ENCODE measurements at places on chromosomes 16 and 17.

DNA sequence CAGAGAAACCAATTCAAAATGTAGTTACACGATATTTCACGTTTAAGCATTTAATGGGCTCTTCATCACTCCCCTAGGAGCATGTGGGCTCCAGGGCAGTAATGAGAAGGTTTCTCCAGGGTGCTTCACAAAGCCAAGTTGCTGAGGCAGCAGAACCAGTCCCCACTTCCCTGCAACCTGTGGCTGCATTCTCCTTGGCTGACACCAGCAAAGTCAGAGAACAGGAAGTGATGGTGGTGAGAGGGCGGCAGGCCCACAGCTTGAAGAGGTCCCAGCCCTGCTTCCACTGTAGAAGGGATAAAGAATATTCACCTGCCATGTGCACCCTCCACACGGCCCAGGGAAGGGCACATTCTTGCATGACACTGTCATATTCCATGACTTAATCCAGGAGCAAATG is 133.2 kb downstream of the CBLN1 start:
- DNase-seq = no peak

DNA sequence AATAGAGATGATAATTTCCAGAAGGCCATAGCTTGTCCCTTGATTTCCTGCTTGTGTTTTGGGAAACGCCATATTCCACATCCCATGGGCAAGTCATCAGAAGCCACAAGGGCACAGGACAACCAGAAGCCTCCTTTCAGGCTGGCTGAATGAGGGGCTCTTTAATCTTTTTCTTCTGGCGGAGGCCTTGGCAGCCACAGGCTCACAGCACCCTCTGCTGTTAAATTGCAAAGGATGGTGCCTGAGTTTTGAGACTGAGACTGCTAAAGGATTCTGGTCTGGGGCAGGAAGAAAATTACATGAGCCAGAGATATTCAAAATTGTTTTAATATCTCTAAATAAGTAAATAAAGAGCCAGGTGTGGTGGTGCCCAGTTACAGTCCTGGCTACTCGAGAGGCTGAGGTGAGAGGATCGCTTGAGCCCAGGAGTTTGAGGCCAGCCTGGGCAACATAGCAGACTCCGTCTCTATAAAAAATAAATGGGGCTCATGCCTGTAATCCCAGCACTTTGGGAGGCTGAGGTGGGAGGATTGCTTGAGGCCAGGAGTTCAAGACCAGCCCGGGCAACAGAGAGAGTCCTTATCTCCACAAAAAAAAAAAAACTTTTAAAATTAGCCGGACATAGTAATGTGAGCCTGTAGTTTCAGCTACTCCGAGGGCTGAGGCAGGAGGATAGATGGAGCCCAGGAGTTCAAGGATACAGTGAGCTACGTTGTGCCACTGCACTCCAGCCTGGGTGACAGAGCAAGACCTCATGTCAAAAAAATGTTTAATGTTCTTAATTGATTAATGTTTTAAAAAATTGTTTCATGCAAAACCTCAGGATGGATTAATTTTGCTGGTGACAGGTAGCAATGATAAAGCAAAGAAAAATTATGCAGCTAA is 26.3 kb downstream of the AARSD1 start:
- DNase-seq = no peak

DNA sequence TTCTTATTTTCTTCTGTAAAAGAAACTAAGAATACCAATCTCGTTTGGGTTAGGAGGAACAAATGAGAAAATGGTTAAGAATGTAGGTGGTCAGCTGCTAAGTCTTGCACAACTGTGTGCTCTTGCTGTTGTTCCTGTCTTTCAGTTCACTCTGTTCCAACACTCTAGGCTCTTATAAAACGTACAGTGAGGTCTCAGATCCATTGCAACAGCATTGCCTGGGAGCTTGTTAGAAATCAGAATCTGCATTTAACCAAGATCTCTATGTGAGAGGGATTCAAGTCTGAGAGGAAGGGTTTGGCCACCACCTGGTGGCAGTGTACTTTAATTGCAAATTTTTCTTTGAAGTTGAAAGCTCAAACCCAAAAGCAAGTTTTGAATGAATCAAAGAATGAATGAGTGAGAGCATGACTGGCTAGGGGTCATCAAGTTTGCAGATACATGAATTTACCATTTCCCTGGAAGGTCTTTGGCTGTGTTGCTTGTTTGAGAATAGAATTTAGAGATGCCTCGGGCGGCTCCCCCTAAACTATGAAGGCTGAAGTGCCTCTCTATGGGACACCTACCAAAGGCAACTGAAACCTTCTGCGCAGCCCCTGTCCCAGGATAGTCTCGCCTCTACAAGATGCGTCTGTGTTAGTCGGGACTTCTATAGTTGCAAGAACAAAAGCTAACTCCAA is 2.5 kb downstream of the ALOX15B start:
- DNase-seq = no peak

- DNase-seq = no peak
Observed at GRCh38 chr16:2663553-2664546, 18.5 kb upstream of the KCTD5 start.

DNA sequence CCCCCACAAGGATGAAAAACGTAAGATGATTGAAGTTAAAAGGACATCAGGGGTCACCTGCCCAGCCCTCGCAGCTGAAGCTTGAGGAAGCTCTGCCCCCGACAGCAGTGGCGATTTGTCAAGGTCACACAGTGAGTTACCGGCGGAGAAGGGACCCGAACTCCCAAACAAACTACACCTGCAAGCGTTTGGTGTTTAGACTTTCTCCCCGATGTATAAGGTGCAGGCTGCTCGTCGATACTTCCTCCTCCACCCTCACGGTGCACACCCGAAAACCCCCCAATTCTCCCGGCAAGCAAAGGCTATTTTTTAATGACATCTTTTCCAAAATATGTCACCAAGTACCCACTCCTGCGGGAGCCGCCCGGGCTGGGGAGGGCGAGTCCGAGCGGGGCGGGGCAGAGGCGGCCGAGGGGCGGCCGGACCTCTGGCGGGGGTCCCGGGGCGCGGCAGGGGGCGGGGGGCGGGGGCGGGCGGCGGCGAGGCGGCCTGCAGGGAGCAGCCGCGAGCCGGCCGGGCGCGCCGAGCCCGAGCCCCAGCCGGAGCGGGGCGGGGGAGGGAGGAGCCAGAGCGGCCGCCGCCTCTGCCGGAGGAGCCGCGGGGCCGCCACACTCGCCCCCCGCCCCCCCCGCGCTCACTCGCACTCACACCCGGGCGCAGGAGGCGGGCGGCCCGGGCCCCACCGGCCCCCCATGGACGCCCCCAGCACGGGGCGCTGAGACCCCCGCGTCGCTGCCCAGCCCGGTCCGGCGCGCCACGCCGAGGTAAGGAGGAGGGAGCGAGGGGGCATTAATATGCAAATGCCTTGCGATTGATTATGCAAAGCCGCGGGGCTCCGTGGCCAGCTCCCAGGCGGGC is at the start of gene THRA:
Gene THRA (plus strand): TSS at position 637 of the 858 bp plus-strand sequence. CDS start 11,524 bp downstream, outside the sequence.
- peak; percentile 54 for DNase-seq

DNA sequence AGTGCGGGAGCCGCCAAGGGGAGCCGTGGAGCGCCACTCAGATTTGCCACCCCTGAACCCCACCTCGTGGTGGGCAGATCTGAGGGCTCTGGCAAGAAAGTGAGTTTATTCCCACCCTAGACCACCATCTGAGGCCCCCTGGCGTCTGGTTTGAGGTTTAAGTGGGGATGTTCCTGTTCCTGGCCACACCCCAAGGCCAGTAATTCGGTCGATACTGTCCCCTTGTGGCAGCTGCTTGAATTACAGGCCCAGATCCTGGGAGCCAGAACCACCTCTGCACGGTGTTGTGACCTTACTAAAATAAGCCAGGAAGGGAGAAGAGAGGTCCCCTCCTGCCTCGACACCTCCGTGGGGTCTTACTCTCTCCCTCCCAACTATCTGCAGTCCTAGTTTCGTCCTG is 3.3 kb upstream of the LAT start:
- no peak for DNase-seq

Data from GM18507 (cell line).